ENCODE measurements at places on chromosomes 2 and 18.

DNA sequence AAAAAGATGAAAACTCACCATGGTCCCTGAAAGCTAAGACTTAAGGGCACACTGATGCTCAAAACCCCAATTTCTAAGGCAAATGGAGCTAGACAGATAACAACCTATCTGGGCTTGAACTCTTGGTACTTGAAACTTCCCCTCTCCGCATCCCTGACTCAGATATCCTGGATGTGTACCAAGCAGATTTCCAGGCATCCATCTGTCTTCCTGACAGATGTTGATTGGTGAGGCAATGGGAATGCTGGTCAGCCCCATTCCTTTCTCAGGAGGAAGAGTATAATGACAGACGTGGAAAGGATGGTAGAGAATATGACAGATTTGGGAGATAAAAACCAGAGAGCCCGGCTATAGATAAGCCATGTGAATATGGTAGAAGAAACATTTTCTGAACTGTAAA lies 69.2 kb downstream of the ADD2 start:
- DNase-seq = no peak

DNA sequence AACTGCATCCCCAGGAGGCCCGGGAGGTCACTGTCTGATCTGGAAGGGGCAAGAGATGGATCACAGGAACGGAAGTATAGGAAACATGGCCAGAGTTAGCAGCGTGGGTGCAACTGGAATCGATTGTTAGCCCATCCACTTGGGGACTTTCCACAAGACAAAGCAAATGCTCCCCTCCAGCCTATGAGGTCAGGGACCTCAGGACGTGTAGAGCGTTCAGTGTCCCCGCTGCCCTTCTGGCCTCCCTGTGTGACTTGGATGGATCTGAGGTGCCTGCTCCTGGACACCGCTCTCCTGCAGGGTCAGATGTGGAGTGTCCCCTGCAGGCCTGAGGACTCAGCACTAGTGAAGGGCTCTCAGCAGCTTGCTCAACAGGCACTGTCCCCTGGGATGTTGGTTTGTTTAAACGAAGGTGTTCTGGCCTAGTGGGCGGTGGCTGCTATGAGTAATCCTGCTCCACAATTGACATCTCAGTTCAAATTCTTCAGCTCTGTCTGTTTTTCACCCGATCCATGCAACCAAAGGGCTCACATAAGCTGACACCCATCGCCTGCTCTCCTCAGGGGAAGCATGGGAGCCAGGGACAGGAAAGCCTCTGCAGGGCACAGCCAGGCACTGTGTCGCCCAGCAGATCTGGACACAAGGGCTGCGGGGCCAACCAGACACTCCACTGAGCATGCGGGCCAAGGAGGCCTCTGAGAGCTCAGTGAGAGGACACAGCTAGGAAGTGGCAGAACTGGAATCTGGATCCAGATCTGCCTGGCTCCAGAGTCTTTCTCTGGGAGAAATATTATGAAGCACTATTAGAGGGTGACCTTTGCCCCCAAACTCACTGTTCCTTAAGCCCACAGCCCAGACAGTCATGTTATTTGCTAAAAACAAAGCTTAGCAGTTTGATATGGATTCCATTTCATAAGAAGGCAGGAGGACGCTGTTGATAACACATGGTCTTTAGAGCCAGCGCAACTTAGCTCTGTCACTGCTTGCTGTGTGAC lies 78.5 kb downstream of the RHOB start:
- DNase-seq = no peak

DNA sequence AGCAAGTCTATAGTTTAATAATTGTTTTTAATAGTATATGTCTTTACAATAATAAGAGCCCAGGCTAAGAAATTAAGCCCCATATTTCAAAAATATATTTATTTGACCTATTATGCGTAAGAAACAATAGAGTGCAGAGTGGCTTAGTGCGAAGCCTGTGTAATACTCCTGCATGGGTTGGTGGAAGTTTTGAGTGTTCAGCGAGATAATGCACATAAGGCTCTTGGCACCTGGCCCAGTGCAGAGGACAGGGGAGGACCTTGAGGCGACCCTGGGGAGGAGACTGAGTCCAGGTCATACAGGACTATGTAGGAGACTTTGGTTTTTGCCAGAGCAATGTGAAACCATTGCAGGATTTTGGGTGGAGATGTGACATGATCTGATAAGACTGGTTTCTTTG lies 132.4 kb upstream of the ST6GAL2 start:
- DNase-seq = no peak

DNA sequence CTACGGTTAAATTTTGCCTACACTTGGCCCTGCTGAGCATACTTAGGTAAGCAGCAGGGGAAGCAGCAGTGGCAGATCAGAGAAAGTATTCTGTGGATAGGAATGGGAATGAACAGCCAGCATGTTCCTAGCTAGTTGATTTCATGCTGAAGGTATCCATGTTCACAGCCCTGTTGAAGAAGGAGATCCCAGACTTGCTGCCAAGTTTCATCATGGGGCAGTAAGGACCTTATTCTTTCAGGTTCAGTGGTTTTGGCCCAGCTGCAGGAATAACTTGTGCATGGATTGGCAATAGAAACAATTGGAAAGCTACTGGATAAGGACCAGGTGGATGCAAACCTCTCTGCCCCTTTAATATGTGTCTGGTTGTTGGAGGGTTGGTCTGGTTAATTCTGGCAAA lies 98.2 kb upstream of the TMEM178A start:
- no peak for DNase-seq

DNA sequence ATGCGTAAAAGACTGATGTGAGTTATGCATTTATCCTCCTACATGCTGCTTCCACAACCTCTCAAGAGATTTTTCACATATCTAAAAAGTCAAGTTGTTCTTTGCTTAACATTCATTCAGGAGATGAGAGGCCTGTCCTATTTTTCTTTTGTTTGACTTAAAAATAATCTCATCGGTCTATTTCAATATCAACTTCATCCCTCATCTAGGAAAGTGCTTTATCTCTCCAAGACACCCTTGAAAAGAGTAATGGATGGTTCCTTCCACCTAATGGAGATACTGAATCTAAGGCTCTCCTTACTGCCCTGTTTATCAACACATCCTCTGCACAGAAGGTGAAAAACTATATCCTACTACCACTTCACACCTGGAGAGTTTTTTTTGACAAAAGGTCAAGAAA lies 2.4 kb downstream of the NFE2L2 start:
- no peak for DNase-seq

- peak; percentile 51 for DNase-seq
These were observed 908 bp downstream of the ERLEC1 start for GRCh38 chr2:53787614-53788289.

GRCh38 chr2:38508311-38509039 lies 94.3 kb downstream of the HNRNPLL start:
- peak; percentile 89 for DNase-seq

DNA sequence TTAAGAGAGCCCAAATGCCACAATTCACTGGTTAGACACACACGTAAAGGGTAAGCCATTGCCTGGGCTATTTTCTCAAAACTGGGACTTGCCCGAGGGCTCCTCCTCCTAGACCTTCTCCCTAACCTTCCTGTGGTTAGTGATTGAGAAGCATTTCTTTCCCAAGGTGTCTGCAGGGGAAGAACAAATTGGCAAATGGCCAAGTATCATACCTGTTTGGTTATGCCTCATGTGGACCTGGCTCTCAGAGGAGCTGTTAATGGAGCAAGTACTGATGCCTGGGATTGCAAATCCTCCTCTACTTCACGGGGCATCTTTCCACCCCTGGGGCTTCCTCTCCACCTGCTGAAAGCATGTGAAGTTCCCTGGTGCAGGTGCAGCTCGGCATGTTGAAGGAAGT lies 187.5 kb upstream of the CYRIA start:
- DNase-seq = no peak

GRCh38 chr2:66553370-66553769 lies 118.4 kb downstream of the MEIS1 start:
- no peak for DNase-seq

DNA sequence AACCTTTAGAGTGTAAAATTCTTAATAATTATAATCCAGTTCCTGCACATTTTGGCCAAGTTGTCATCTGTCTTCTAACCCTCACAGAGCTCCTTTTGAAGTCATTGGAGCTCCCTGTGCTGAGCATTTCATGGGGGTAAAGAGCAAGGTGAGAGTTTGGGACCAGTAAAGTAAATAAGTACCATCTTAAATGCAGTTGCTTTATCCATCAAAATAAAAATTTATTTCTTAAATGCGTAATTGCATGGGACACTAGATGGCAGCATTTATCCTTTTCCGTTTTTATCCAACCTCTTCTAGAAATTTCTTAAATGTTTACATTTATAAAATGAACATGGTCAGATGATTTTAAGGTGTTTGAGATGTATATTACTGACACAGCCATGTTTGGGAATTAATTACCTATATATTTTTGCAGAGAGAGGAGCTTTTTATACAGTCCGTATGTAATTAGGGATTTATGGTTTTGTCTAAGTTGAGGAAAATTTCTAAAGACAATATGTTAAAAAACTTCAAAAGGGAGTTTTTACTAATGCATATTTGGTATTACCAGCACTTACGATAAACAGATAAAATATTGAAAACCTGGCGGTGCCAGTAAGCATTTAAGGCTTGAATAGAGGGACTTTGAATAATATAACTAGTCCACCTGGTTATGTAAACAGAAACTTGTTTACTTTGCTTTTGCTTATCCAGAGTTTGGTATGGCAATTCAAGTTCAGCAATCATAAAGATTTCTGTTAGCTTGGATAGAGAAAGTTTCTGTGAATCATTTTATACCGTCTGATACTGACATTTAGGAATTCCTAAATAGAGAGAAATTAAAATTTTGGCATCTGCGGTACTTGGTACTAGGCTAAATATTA lies 54.5 kb downstream of the ACSL3 start:
- peak; percentile 18 for DNase-seq

DNA sequence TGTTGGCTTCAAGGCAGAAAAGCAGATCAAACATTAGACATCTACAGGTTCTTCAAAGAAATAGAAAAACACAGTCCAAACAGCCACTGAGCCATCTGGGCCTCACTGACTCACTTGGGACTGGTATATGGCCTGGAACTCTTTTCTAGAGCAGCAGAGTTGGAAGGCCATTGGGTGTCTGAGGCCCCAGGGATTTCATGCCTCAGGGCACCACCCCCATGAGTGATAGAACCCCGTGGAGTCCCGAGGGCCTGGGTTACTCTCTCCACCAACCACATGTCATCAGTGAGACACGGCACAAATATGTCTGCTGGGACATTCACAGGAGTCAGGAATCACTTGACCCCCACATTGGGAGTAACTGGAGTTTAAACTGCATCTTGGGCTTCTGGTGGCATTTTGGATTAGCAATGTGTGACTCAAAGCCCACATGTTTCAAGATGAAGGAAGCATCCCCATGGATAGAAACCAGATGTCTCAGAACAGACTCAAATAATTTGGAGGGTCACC lies 44.0 kb downstream of the CAPN13 start:
- DNase-seq = no peak
